ENCODE measurements at places on chromosomes 7 and 10.

DNA sequence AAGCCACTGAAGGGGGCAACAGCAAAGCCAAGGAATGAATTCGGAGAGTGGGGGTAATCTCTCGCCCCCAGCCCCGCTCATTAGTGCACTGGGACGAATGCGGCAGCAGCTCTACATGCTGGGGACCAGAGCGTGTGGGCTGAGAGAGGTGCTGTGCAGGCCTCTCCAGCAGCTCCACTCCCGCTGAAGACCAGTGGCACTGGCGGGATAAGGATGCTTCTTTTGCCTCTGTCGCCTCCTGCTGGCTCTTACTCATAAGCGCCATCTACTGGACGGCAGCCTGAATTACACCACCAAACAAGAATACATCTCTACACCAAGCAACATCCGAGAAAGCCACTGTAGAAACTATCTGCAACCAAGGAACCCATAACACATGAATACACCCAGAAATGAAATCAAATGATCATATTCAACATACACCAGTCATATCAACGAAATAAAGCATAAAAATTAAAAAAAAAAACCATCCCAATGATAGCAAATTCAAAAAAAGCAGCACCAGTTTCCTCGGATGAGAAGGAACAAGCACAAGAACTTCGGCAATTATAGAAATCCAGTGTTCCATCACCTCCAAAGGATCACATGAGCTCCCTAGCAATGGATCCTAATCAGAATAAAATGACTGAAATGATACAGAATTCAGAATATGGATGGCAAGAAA lies 79.0 kb upstream of the TMEM168 start:
- DNase-seq, result no peak

GRCh38 chr10:61612450-61612849 lies 50.3 kb upstream of the CABCOCO1 start:
- no peak for DNase-seq

DNA sequence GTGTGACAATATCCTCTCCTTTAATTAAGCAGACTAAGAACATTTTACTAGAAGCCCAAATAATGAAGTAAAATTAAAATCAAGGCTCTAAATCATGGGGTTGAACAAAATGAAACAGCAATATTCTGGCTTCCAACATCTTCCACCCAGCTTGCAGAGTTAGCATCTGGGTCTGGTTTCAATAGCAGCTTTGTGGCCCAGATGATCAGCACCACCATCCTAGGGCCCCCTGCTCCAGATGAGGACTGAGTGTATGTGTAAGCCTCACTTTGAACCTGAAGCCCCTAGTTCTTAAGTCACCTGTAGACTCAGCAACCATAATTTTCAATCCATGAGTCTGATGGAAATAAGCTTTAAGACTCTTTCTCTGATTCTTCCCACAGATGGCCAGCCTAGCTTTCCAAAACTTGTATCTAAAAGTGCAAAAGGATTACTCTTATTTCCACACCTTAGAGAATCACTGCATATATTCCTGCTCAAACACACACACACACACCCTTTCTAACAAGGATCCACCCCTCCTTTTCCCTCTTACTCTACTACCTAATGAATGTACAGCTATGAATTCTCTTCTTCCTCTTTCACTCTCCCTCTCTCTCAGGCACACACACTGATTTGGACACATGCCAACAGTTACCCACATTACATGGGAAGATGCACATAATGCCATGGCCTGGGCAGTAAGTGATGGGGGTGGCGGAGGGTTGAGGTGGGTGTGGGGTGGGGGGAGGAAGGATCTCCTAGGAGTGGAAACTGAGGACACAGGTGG lies 3.5 kb downstream of the DENND11 start:
- no peak for DNase-seq

DNA sequence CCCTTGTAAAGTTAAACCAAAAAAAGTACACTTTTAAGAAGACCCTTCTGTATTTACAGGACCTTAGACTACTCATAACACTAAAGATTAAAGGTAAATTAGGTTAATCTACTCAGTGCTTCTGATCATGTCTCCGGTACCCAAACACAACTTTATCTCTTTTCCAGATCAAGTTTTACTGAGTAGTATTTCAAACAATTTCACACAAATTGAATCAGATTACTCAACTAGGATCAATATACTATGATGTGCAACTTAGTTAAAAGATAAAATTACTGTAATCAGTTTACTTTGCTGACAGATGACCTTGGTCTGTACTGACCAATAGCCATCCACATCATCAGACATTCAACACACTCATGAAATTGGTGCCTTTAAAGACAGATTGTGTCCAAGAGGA lies 191.4 kb downstream of the SEMA3A start:
- no peak for DNase-seq

Measured in amniotic stem cell (primary cell).